ENCODE measurements at places on chromosomes 6 and 20. TPM values are rescaled to one million over a fixed set of nuclear protein-coding genes. Genes with fewer than 3 reads are reported as not detected.

The CALHM6 gene
- total RNA-seq: 10.0 TPM

The ZBTB9 gene
- 9.3 TPM for total RNA-seq

The EYS gene
- total RNA-seq: not detected

DNA sequence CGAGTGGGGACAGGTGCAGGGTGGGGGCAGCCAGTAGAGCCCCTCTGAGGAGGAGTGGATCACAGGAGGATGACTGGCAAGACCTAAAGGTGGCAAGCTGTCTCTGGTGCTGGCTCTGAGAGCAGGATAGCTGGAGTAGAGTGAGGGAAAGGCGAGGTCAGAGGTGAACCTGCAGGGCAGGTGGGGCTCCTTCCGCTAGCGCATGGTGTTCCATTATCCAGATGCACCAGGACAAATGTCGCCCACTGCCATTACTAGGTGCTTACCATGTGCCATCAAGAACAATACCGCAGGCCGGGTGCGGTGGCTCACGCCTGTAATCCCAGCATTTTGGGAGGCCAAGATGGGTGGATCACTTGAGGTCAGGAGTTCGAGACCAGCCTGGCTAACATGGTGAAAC is 18.3 kb upstream of the FAM110A start:
- peaks cover 11% of the 10 kb centered on the region for H3K27me3 ChIP-seq
- H3K27ac ChIP-seq: no peak overlapping the region
- no peak for DNase-seq
- no peaks in the 10 kb centered on the region for H3K36me3 ChIP-seq
- H3K4me3 ChIP-seq: no peak overlapping the region

GRCh38 chr6:34021554-34022190 is 124.2 kb downstream of the GRM4 start:
- H3K4me3 ChIP-seq: no peak overlapping the region
- H3K27ac ChIP-seq: no peak overlapping the region
- no peaks in the 10 kb centered on the region for H3K36me3 ChIP-seq

DNA sequence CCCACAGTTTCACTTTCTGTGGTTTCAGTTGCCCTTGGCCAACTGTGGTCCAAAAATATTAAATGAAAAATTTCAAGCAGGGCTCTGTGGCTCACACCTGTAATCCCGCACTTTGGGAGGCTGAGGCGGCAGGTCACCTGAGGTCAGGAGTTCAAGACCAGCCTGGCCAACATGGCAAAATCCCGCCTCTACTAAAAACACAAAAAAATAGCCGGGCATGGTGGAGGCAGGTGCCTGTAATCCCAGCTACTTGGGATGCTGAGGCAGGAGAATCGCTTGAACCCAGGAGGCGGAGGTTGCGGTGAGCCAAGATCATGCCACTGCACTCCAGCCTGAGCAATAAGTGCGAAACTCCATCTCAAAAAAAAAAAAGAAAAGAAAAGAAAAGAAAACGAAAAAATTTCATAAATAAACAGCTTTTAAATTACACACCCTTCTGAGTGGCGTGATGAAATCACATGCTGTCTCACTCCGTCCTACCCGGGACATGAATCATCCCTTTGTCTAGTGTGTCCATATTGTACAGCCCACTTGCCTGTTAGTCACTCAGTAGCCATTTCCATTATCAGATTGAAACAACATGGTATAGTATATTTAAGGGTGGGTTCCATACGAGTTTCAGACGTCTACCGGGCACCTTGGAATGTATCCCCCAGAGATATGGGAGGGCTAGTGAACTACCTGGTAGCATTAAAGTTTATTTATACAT is 11.7 kb downstream of the PTPRK start:
- H3K27me3 ChIP-seq: peaks cover 9% of the 10 kb centered on the region
- no peak overlapping the region for H3K27ac ChIP-seq
- no peak for DNase-seq

DNA sequence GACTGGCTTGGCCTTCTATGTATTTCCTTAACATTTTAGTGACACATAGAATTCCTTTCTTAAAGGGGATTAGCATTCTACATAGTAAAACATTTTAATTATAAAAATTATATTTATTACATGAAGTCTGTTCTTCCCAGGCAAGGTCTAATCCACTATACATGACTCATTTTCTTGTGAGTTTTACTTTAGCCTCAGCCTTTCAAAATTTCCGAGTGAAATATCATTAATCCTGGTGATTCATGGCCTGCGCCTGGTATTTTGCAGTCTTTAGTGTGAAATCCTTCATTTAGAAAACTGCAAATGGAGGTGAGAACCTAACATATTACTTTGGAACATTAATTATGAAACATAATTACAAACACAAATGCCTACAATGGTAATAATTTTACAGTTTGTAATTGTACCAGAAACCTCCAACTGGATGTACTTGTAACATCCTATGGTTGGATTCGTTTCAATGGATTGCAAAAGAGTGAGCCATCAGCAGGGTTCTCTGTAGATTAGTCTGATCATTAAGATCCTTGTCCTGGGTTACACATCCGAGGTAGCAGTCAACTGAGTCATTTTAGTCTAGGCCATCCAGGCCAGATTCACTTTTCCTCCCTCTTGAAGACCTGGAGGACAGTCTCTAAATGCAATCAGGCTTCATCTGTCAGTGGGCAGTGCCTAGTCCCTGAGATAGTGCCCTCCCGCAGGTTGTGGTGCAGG is 272.0 kb downstream of the PACRG start:
- DNase-seq: no peak
- H3K36me3 ChIP-seq: no peaks in the 10 kb centered on the region
- no peak overlapping the region for H3K27ac ChIP-seq

GRCh38 chr6:30157581-30157980 is 3.4 kb downstream of the TRIM10 start:
- no peak overlapping the region for H3K27ac ChIP-seq
- DNase-seq: no peak
- H3K4me3 ChIP-seq: no peak overlapping the region
- peaks cover 19% of the 10 kb centered on the region for H3K4me1 ChIP-seq
- no peaks in the 10 kb centered on the region for H3K36me3 ChIP-seq
- peaks cover 14% of the 10 kb centered on the region for H3K27me3 ChIP-seq

DNA sequence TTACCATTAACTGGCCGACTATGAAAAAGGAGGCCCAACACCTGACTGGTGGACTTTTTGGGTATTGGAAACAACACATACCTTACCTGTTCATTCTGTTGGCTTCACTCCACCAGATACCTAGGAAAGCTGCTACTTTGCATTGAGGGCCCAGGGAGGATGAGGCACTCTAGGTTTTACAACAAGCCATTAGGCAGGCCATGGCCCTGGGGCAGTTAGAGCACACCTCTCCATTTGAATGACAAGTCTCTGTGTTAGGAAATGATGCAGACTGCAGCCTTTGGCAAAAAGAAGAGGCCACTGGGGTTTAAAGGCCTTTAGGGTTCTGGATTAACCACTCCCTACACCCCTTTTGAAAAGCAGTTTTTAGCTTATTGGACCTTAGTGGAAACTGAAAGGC is 144.3 kb downstream of the OR2B2 start:
- peaks cover 10% of the 10 kb centered on the region for H3K36me3 ChIP-seq
- peaks cover 16% of the 10 kb centered on the region for H3K4me1 ChIP-seq
- no peak overlapping the region for H3K4me3 ChIP-seq
- no peak for DNase-seq

DNA sequence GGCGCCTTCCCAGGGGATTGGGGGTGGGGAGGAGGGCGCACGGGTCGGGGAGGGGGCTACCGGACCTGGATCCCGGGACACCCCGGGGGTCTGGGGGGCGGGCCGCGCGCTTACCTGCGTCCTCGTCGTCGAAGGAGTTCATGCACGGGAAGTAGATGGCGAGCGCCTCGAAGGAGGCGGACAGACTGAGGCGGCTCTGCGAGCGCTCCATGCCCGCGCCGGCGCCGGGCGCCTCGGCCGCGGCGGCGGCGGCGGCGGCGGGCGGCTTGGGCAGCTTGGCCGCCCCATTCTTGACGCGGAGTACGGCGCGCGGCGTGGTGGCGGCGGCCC is 320 bp downstream of the RIMS4 start:
- peaks cover 52% of the 10 kb centered on the region for H3K27me3 ChIP-seq
- no peak overlapping the region for H3K27ac ChIP-seq
- peak; percentile 16 for DNase-seq
